ENCODE measurements at places on chromosomes 12 and 14. TPM values are rescaled to one million over a fixed set of nuclear protein-coding genes. Genes with fewer than 3 reads are reported as not detected.

ASIC1 gene
- 6.1 TPM for total RNA-seq

INF2 gene
- 134 TPM for total RNA-seq

SYNDIG1L gene
- total RNA-seq = not detected

RNASE13 gene
- not detected for total RNA-seq

AGAP2 gene
- 0.23 TPM for total RNA-seq

LARP4 gene
- total RNA-seq = 39.7 TPM

MYH6 gene
- total RNA-seq = 0.08 TPM
